ENCODE measurements at places on chromosomes 1 and 21.

- DNase-seq = no peak
Observed at GRCh38 chr1:5576011-5576672, 416.1 kb downstream of the NPHP4 start.

DNA sequence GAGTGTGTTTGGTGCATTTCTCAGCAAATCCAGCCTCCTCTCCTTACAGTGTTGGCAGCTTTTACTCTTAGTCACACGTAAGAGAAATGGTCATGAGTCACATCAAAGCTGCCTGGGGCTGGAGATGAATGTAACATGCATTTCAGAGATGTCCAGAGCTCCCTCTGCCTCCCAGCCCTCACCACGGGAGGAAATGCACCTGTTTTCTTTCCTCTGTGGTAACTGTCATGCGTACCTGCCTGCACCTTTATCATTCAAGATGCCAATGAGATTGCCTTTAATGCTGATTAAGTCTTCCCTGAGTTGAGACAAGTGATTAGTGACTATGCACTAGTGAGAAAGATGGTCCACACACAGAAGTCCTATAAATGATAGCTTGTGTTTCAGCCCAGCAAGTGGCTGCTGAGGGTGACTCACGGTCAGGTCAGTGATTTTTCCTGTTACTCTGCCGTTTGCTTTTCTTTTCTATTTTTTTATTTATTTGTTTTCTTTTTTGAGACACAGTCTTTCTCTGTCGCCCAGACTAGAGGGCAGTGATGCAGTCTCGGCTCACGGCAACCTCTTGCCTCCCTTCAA lies 277.3 kb upstream of the FMN2 start:
- DNase-seq = peak; percentile 46

DNA sequence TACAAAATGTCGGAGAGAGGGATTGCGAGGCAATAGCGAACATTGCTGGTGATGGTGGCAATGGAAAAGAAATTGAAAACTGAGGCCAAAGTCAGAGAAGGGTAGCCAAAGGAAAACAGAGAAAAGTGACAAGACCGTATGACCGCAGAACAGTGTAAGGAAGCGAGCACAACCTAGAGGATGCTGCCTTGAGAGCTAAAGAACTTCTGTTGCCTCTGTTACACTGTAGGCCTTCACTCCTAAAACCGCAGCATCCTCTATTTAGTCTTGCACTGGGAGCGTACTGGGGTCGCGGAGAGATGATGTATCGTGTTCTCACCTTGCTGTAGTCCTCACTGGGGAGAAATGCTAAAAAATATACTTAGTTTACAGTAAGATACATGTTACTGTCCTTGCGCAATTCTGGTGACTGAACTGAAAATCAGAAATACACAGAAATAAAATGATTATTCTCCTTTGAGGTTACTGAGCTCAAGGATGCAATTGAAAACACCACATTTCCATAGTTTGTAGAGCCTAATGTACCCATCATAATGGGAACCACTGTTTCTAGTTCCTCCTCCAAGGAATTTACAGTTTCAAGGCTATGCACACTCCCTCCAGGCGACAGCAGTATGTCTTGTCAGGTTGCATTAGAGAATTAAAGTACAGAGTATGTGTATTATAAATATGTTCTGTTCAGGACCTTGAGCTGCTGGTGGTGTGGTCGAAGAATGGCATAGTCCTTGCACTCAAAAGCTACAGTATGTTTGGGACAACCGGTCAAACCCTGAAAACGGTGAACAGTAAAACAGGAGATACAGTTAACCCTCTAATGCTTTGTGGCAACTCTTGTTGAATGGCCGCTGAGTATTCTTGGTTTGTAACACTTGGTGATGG lies 1.3 kb downstream of the NEK7 start:
- DNase-seq = peak; percentile 24

DNA sequence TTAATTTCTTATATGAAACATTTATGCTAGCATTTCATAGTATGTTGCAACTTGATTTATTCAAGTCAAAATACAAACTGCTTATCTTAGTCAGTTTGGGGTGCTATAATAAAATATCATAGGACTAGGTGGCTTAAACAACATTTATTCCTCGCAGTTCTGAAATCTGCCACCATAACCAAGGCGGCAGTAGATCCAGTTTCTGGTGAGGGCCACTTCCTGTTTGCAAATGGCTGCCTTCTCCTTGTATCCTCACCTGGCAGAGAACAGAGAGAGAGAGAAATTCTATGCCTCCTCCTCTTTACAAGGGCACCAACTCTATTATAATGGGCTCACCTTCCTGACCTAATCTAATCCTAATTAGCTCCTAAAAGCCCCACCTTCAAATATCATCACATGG lies 76.1 kb upstream of the RGS2 start:
- DNase-seq = no peak

DNA sequence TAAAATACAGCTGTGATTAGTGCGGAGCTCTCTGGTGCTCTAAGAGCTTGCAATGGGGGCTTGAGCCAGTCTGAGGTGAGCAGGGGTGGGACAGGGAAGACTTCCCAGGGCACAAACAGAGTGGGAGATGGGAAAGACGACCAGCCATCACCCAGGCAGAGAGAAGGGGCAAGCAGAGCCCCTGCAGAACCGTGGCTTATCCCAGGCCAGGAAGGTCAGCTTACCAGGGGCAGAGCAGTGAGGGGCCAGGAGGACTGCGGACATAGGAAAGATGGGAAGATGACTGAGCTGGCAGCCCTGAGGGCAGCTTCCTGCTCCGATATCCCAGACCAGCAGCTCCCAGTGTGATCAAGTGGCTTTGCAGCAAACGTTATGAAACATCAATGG lies 55.4 kb upstream of the IFFO2 start:
- DNase-seq = no peak

DNA sequence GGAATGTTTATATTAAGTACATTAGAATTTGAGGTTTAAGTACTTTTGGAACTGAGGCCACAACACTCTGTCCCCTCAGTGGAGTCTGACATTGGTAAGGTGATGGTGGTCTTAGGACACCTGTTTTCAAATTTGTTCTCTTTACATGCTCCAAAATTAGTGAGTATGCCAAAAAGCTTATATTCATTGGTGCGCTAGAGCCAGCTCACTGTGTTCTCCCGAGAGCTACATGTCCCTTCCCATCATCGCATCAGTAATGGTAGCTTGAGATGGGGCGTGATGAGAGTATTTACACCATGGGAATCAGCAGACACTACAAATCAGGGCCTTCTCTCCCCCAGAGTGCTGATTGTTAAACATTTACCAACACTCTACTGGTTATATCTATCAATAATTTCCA lies 19.5 kb downstream of the ETS2 start:
- DNase-seq = no peak

DNA sequence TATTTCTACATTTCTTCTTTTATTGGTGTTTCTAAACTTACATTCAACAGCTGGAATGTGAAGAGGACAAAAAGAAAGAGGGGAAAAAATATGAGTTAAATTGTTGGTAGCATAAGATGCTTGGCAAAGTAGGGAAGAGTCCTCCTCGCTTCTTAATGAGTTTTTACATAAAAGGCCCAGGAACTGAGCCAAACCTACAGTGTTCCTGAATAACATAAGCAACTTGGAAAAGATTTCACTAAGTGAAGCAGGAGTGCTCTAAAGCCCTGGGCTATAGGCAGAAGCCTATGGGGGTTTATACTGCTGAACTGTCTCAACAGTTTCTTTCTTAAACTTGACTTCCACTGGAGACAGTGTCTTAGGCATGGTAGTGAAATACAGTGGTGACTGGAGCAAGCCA lies 115.0 kb upstream of the USP25 start:
- DNase-seq = no peak

DNA sequence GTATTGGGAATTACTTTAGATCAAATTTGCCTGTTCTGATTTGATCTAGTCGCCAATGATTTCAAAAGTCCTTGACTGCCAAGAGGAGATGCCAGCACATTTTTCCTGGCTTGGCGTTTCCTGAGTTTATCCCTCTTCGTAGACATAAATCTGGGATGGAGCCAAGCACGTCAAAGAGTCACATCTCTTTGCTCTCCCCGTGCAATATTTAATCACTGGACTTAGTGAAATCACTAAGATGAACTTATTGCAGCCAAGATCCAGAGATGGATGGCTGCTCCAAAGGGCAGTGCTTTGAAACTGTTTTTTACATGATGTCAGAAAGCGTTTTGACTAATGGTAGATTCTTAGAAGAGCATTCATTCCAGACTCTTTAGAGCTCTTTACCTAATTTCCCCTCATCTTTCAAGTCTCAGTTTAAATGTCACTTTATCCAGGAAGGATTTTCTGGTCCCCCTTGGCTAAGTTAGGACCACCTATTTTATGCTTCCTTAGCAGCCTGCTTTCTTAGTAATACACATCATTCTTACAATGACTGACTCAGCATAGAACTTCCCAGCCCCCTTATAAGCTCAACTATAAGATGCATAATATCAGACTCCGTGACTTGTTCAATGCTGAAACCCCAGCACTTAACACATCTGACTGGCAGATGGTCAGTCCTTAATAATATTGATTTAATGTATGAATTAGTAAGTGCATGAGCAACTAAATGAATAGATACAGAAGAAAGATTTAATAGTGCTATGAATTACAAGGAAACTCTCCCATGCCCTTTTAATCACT lies 94.4 kb upstream of the GREM2 start:
- DNase-seq = no peak

DNA sequence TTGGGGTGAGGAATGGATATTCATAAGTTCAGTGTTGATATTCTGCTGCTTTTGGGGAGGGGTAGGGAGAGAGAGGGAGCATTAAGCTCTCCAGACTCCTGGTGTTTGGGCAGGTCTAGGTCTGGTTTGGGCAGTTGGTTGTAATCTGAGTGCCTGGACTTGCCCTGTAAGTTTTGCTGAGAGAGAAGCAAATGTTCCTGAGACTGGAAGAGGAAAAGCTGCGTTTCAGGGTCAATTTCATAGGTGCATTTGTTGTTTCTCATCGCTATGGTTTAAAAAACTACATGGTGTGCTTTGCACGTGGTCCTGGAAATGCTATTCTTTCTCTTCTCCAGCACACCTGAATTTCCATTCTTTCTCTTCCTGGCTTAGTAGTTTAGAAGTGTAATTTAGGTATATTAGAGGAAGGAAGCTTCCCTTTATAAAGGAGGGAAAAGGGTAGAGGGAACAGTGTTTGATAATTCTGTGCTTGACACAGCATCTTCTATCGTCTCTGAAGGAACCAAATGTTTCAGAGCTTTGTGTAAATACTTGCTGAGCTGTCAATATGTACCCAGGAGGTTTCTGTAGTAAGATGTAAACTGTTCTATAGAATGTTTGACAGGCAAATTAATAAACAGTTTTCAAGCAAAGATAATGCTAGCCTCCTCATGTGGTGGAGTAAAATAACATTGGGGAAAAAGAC lies 6.3 kb downstream of the ARID1A start:
- no peak for DNase-seq

- no peak for DNase-seq
Observed at GRCh38 chr1:152884966-152885624, 7.0 kb downstream of the SMCP start.

- DNase-seq = peak; percentile 22
Observed at GRCh38 chr1:38783640-38784229, 75.8 kb downstream of the RRAGC start.

GRCh38 chr21:45535341-45536081 lies 6.7 kb downstream of the SLC19A1 start:
- DNase-seq = peak; percentile 76
